ENCODE measurements at places on chromosomes 1 and 21. TPM values are rescaled to one million over a fixed set of nuclear protein-coding genes. Genes with fewer than 3 reads are reported as not detected.

The MIS18A gene
- 26.9 TPM for polyA plus RNA-seq

The LINGO4 gene
- polyA plus RNA-seq, result 0.03 TPM

The SLC45A1 gene
- 3.0 TPM for polyA plus RNA-seq

The MFSD2A gene
- polyA plus RNA-seq, result 2.5 TPM

The C1orf87 gene
- polyA plus RNA-seq, result 0.17 TPM

The FAM163A gene
- polyA plus RNA-seq, result 0.90 TPM

The CATSPERE gene
- 1.5 TPM for polyA plus RNA-seq

The TSSK3 gene
- 8.8 TPM for polyA plus RNA-seq

The FRRS1 gene
- 8.5 TPM for polyA plus RNA-seq

The CYP4X1 gene
- 11.6 TPM for polyA plus RNA-seq

The UBAP2L gene
- polyA plus RNA-seq, result 185 TPM

The LRRC3 gene
- polyA plus RNA-seq, result 6.0 TPM

The S100A7A gene
- not detected for polyA plus RNA-seq

The MAN1C1 gene
- polyA plus RNA-seq, result 14.0 TPM

The AIM2 gene
- not detected for polyA plus RNA-seq

The GBP3 gene
- 19.2 TPM for polyA plus RNA-seq

The BEND5 gene
- polyA plus RNA-seq, result 31.4 TPM

The GCSAML gene
- 0.55 TPM for polyA plus RNA-seq

The SPSB1 gene
- polyA plus RNA-seq, result 12.7 TPM

The OR6N1 gene
- polyA plus RNA-seq, result not detected

The BARHL2 gene
- polyA plus RNA-seq, result not detected

The PRELP gene
- 4.4 TPM for polyA plus RNA-seq

The CELA2A gene
- not detected for polyA plus RNA-seq

The LORICRIN gene
- polyA plus RNA-seq, result not detected

The NCF2 gene
- 3.2 TPM for polyA plus RNA-seq

The URB2 gene
- polyA plus RNA-seq, result 8.4 TPM

The TNNI3K gene
- polyA plus RNA-seq, result 1.5 TPM
